SW480 (cell line): ENCODE measurements at places on chromosomes 2 and 18.

DNA sequence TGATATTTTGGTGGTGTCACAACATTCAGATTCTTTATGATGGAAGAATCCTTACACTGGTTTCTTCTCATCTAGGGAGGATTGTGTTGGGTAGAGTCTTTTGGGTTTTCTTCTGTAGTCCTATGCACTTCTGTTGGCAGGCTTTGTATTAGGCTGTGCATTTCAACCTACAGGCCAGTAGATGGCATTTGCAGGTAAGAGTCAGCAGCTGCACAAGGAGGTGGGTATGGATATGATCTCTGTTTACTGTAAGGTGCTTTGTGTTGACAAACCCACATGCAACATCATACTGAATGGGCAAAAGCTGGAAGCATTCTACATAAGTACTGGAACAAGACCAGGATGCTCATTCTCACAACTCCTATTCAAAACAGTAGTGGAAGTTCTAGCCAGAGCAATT is 656.8 kb downstream of the METTL4 start:
- DNase-seq: peak; percentile 39

GRCh38 chr2:105773568-105773967 is 28.9 kb downstream of the NCK2 start:
- no peak for DNase-seq

GRCh38 chr2:37987098-37987775 is 62.1 kb downstream of the RMDN2 start:
- no peak for DNase-seq

DNA sequence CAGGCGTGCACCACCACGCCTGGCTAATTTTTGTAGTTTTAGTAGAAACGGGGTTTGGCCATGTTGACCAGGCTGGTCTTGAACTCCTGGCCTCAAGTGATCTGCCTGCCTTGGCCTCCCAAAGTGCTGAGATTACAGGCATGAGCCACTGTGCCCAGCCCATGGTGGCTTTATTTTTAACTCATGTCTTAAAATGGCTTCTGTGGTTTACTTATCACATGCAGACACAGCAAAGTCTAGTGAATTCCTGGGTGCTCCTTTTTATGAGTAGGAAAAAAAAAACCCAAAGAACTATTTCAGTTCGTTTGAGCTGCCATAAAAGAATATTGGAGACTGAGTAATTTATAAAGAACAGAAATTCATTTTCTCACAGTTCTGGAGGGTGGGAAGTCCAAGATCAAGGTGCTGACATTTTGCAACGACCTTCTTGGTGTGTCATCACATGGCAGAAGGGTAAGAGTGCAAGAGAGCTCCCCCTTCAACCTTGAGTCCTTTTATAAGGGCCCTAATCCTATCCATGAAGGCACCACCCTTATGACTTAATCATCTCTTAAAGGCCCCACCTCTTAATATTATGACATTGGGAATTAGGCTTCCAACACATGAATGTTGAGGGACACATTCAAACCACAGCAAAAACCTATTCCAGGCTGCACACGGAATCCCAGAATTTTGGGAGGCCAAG is 12.6 kb upstream of the REL start:
- DNase-seq: no peak

GRCh38 chr2:199364153-199364552 is 93.6 kb downstream of the SATB2 start:
- no peak for DNase-seq

DNA sequence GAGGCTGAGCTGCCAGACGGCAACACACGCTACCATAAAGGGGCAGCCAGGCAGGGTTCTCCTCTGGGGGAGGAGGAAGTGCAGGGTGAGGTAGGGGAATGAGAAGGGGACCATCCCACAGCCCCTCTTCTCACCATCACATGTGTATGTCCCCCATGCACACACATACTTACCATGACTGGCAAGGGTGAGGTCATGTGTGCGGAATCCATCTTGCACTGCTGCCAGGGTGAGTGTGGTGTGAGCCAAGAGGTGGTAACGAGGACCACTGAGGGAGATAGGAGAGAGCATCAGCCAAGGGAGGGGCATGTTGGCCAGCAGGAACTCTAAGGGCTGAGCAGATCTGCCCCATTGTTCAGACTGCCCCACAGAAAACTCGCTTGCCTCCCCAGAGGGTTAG is 7.1 kb downstream of the WDR54 start:
- no peak for DNase-seq

GRCh38 chr2:129777762-129778583 is 201.5 kb upstream of the RAB6C start:
- no peak for DNase-seq

- DNase-seq: no peak
Measured at GRCh38 chr2:31505111-31505510, 75.6 kb downstream of the SRD5A2 start.

DNA sequence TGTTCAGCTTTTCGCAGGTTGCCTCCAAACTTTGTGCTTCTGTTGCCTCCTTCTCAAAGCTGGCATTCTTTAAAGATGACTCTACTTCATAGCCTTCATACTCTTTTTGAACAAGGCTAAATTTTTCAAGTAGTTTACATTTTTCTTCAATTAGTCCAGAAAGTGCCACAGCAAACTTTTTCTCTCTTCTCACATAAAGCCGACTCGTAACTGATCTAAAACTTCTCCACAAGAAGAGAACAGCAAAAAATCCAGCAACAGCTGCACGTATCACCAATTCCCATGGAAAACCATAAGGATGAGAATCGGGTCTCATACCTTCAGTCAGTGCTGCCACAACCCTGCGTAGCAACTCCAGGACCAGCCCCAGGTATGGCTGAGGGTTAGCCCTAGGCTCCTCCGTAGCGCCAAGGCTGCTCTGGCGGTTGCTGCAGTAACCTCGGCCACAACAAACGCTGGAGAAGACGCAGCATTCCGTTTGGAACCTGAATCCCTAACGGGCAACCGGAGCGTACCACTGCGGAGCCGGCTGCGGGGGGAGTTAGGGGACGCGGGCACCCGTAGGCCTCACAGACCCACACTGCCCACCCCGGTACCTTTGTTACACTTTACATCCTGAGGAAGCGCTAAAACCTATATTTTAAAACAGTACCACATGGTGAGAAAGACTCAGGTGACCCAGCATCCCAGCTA is at the start of gene CTAGE1:
Gene CTAGE1, minus strand, starts transcription at position 420 of the 693 bp plus-strand sequence. Its CDS starts 104 bp downstream, at position 316.
- DNase-seq: no peak

- DNase-seq: no peak
Measured at GRCh38 chr18:48949050-48949605, 1.6 kb downstream of the SMAD7 start.

GRCh38 chr2:191620144-191620543 is 57.8 kb upstream of the NABP1 start:
- no peak for DNase-seq

- DNase-seq: no peak
Measured at GRCh38 chr2:71166812-71167211, 36.4 kb downstream of the MPHOSPH10 start.

GRCh38 chr2:205283736-205284270 is 398.5 kb upstream of the NRP2 start:
- no peak for DNase-seq

DNA sequence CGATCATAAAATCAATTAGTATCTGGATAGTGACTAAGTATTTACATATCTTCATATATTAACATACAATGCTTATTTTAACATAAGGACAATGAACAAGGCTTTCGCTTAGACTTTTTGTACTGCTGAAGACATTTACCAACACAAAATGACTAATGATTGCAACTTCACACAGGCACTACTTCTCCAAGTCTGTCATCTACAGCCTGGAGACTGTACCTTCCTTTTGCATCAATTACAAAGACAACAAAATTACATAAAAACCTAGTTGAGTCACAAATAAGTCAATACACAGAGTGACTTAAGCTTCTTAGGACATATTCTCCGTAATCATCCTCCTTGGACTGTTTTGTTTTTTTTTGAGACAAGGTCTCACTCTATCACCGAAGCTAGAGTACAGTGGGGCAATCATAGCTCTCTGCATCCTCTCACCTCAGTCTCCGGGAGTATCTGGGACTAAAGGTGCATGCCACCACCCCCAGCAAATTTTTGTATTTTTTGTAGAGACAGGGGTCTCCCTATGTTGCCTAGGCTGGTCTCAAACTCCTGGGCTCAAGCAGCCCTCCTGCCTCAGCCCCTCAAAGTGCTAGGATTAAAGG is 15.9 kb downstream of the PUM2 start:
- no peak for DNase-seq

GRCh38 chr2:102424754-102425153 is 1.8 kb downstream of the IL18RAP start:
- no peak for DNase-seq

DNA sequence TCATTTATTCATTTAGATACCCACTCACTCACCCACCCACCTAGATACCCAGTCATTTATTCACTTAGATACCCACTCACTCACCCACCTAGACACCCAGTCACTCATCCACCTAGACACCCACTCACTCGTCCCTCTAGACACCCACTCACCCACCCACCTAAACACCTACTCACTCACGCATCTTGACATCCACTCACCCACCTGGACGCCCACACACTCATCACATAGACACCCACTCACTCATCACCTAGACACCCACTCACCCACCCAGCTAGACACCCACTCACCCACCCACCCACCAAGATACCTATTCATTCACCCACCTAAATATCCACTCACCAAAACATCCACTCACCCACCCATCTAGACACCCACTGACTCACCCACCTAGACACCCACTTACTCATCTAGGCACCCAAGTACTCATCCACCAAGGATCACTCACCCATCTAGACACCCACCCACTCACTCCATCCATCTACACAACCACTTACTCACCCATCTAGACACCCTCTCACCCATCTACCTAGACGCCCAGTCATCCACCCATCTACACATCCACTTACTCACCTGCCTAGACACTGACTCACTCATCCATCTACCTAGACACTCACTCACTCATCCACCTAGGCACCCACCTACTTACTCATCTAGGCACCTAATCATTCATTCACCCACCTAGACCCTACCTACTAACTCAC is 723.7 kb upstream of the RAB6C start:
- DNase-seq: no peak

DNA sequence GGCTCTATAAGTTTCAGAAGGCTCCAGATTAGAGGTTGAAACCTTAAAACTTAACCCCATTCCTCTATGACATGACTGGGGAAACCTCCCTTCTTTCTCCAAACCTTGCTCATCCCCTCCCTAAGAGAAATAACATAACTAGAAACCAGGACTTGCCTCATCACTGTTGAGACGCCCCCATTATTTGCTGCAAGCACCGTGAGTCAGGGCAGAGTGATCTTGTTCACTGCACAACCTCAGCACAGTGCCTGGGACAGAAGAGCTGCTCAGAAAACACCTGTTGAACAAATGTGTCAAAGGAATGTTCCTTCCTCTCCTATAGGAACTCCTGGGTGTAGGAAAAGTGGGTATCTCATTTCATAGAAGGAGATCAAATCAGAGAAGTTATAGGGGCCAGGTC is 132.7 kb upstream of the CTAGE1 start:
- DNase-seq: no peak

DNA sequence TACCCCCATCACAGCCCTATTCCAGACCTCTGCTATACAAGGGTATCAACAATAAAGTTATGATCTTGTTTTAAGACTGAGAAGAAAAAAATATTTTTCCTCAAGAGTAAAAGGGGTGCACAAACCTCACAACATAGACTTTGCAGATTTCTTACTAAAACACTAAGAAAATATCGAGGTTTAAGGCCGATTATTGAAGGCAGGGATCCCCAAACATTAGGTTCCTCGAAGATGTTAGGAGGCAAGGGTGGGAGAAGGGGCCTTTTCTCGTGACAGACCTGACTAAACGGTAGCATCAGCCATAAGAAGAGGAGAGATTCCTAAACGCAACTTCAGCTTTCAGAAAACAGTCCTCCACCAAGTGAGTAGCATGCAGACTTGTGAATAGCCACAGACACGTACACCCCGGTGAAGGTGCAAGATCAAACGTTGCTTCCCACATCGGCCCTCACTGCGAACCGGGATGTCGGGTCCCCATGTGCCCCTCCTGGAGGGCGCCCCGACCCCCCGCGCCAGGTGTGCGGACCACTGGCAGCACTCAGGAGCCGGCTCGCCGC is 678 bp downstream of the PIAS2 start:
- peak; percentile 48 for DNase-seq

DNA sequence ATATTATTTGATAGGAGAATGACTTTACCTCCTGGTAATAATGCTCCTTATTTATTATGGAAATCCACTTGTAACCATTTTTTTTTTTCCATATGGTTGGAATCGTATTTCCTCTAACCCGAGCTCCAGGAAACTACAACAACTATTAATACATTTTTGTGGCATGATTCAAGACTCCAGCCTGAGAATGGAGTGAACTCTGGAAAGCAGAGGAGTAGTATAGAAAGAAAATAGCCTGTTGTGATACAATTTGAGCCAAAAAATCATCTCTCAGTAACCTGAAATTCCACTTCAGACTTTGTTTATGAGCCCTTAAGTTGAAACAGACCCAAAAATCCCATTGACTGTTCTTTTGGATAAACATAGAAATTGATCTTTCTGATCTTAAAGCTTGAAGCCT is 921.1 kb downstream of the SOCS6 start:
- DNase-seq: no peak

GRCh38 chr2:25528173-25528572 is 145.2 kb downstream of the DTNB start:
- peak; percentile 61 for DNase-seq

GRCh38 chr18:13813271-13813849 is 10.6 kb upstream of the MC5R start:
- DNase-seq: peak; percentile 57

- no peak for DNase-seq
Measured at GRCh38 chr2:219681694-219682300, 54.4 kb downstream of the SLC4A3 start.

DNA sequence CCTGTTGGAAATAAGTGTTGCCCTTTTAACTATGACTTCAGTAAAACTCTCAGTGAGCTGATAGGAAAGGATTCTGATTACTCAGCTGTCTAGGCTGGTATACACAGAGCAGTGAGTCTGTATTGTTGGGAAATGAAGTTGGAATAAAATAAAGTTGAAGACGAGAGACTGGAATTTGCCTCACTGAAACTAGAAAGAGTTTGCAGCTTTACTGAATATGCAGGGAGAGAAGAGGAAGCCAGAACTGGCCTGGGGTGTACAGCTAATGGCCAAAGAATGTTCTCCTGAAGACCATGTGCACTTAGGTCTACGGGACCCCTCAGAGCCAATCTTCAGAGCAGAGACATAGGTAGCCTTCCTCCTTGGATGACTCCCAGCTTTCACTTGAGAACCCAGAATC is 26.5 kb downstream of the EIF4E2 start:
- DNase-seq: no peak

- DNase-seq: no peak
Measured at GRCh38 chr2:85915606-85916303, 27.0 kb upstream of the ST3GAL5 start.

DNA sequence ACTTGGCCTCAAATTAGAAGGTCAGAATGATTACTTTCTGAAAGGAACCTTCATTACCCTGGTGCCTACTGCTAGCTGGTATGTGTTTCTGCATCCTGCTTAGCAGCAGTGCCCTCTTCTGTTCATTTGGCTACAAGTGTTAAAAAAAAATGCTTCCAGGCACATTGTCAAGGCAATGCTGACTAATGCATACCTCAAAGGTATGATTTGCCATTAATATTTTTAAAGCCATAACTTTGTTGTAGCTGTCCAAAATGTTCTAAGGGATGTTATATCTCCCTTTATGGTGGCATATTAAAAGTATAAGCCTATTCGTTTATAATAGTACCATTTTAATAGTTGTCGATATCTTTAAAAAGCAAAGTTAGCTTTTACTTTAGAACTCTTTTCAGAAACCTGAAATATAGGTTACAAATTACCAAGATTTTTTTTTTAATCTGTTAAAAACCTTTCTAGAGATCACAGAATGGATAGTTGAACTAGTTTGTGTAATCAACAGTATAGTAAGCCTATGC is 52.0 kb upstream of the FAM171B start:
- DNase-seq: peak; percentile 67

GRCh38 chr2:20549691-20550348 is 101.1 kb downstream of the HS1BP3 start:
- no peak for DNase-seq
